ENCODE measurements at places on chromosomes 4 and X.
A peak's percentile ranks its signal among the peaks of the same experiment; 100 is the strongest.

DNA sequence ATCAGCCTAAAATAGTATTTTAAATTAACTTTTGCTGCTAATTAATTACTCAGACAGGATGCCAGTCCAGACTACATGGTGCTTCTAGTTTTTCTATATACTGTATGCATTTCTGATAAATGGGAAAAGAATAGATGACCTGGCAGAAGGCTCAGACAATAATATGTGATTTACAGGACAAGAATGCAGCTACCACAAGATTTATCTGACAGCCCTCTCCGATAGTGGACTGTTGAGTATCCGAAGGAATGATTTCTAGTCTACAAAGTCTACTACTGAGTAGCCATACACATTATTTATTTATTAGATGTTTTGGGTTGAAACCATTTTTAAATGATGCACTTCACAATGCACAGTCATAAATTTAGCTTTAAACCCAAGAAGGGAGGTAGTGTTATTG lies 212.8 kb downstream of the MAB21L2 start:
- DNase-seq, result no peak

GRCh38 chr4:70591955-70592582 lies at the start of gene AMBN:
TSS of gene AMBN (plus strand) at chr4:70592256. CDS start at chr4:70592359, 103 bp downstream.
- no peak for DNase-seq

- no peak for DNase-seq
Observed at GRCh38 chr4:121472937-121473721, 92.3 kb upstream of the QRFPR start.

DNA sequence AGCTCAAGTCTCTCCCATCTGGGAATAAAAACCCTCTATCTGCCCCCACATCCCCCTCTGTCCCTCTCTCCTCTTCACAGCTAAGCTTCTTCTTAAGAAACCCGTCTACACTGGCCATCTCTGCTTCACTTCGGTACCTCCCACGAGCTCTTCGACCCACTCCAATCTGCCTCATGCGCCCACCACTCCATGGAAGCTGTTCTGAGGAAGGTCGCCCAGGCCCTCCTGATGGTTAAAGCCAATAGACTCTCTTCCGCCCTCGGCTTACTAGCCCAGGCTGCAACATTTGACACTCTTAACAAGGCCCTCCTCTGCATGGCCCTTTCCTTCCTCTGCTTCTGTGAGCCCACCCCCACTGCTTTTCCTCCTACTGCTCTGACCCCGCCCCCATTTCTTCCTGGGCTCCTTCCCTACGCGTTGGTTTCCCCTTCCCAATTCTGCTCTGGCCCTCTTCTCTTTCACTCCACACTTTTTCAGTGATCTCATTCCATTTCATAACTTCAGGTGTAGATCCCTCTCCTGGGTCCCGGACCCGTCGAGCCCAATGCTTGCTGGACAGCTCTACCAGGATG lies 11.8 kb downstream of the IQSEC2 start:
- DNase-seq, result no peak

GRCh38 chr4:129143359-129143758 lies 47.4 kb downstream of the C4orf33 start:
- no peak for DNase-seq

DNA sequence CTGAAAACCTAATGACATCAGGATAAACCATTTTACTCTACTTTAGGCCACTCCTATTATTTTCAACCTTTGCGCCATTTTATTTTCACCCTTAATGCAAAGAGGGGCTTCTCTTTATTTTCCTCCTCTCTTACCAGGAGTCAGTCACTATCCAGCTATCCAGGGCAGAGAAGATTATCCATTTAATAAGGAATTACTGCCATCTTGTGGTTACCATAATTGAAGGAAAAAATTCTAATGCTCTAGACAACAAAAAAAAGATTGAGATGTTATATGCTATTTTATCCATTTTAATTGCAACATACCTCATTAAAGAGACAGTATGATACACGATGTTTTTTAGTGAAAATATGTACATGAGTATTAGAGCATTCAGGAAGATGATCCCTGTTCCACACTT lies 514.5 kb upstream of the FAM241A start:
- peak; percentile 20 for DNase-seq

DNA sequence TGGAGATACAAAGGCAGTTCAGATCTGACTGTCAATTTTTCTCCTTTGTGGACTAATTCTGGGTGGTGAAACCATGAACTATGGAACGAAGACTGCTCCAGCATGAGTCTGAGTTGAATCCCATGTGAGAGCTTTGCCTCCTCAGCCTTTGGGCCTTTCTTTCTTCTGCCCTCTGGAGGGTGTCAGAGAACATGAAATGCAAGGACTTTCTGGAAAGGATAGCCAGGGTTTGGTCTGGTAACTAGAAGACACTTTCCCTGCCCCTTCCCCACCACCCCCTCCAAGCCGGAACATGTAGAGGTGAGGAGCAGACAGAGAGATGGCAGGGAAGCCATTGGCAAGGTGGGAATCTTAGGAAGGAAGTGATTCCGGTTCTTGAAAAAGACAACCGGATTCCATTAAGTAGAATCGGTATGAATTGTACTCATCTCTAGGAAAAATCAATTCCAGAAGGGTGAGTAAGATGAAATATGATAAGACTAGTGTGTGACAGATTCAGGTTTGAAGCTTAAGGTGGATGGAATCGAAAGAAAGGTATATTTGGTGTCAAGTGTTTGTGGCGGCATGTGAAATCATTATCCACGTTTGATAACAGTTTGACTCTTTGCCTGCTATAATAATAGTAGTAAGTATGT lies 19.0 kb downstream of the FHL1 start:
- no peak for DNase-seq

DNA sequence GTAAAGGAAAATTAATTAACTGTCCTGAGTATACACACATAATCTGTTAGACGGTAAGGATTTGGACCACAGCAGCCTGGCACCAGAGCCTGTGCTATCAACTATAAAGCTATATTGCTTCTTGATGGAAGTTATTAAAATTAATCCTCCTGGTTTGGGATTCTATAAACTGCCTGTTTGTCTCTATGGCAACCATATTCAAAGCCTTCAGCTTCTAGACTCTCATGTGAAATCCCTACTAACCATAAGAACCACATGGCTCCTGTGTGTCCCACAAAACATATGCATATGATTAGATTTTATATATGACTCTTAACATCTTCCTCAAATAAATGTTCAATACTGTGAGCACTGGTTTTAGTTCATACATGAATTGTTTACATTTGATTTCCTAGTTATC lies 380.8 kb downstream of the ANKRD50 start:
- DNase-seq, result no peak

DNA sequence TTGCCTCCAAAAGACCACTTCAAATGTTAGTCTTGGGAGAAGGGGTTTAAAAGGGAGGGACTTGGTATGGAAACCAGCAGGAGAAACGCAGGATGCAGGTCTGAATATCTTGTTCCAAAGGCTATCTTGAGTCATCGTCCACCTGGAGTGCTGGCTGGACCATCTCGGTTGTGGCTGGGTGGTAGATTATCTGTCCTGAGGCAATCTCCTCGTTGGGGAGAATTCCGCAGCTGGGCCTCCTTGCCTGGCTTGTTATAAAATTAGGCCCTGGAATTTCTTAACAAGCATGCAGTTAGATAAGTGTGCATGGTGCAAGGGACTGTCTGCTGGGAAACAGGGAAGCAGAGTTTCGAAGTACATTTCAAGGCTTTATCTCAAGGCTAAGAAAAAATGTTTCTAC lies 2045.7 kb upstream of the TENM3 start:
- no peak for DNase-seq

DNA sequence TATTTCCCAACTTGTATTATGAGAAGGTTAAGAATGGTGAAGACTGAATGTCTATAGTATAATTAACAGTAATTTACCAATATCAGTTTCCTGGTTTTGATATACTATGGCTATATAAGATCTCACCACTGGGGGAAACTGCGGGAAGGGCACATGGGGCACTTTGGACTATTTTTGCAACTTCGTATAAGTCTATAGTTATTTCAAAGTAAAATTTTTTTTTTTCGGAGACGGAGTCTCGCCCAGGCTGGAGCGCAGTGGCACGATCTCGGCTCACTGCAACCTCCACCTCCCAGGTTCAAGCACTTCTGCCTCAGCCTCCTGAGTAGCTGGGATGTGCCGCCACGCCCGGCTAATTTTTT lies 46.1 kb downstream of the CXorf58 start:
- DNase-seq, result no peak

DNA sequence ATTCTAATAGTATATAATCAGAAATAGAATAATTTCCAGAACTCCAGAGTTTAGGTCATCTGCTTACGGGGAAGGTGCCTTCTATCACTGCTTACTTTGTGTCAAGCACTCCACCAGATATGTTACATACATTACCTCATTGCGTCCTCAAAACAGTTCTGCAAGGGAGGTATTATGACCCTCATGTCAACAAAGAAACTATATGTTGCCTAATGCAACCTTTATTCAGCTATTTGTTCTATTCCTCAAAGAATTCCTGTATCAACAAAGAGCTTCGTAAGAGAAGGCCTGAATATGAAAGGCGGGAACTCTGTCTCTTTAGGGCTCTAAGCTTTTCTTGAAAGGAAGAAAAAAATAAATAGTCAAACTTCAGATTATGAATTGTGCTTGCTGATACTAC lies 114.7 kb downstream of the PDLIM5 start:
- DNase-seq, result no peak

DNA sequence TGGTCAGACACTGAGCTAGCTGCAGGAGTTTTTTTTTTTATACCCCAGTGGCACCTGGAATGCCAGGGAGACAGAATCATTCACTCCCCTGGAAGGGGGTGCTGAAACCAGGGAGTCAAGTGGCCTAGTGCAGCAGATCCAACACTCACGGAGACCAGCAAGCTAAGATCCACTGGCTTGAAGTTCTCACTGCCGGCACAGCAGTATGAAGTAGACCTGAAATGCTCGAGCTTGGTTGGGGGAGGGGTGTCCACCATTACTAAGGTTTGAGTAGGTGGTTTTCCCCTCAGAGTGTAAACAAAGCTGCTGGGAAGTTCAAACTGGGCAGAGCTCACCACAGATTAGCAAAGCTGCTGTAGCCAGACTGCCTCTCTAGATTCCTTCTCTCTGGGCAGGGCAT lies 537.9 kb upstream of the LCORL start:
- no peak for DNase-seq

DNA sequence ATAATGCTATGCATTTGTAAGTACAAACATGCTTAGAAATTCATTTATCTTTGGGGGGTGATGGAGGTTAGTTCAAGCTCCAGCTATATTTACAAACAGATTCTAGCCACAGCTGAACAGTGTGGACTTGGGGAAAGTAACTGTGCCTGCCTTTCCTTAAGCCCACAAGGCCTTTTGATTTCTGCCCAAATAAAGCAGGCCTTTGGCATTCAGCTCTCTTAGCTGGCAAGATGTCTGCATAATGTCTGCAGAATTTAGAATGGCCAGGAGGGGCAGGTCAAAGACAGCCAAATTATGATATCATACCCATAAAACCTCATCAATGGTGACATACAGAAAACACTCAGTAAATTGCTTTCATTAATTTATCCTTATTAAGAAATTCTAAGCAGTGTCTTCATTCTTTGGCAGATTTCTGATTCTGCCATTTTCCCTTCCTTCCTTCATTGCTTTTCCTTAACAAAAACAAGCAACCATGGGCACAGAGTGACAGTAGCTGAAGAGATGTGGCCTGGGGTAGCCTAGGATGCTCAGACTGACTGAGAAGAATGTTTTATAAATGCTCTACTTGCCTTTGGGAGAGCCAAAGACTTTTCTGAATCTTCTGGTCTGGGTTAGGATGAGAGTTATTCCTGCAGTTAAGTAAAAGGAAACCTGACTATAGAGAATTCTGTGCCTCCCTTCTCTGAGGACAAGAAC lies 538.7 kb upstream of the NR3C2 start:
- no peak for DNase-seq

DNA sequence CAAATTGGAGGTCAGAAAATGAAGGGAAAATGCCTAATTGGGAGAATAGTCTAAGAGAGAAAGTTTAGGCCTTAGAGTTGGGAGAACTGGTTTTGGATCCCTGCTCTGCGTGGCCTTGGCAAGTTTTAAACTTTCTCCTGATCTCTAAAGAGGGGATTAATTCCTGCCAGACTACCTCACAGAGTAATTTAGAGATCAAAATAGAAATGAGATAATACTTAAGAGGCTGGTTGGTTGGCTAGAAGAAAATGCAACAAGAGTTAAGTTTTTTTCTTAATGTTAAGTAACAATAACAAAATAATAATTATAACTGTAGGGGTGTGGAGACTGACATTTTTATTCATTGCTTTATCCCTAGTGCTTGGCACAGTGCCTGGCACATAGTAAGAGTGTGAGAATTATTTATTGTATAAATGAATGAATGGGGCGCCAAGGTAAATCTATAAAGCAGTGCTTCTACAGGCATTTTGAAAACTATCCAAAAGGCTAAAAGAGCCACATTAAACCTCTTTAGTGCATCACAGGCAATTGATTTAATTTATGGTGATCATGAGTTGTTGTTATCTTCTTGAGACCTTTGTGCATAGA lies 160.5 kb downstream of the RASL11B start:
- no peak for DNase-seq

- DNase-seq, result no peak
Observed at GRCh38 chr4:82705169-82705927, 93.2 kb downstream of the SCD5 start.

- DNase-seq, result no peak
Observed at GRCh38 chrX:93580634-93581033, 92.7 kb downstream of the NAP1L3 start.

GRCh38 chrX:44621078-44621477 lies 78.4 kb upstream of the FUNDC1 start:
- no peak for DNase-seq

All from glomerular endothelial cell (primary cell).